ENCODE measurements at places on chromosomes 1 and 21.
A peak's percentile ranks its signal among the peaks of the same experiment; 100 is the strongest.

GRCh38 chr21:46633566-46633965 is 1.9 kb upstream of the PRMT2 start:
- DNase-seq, result no peak

DNA sequence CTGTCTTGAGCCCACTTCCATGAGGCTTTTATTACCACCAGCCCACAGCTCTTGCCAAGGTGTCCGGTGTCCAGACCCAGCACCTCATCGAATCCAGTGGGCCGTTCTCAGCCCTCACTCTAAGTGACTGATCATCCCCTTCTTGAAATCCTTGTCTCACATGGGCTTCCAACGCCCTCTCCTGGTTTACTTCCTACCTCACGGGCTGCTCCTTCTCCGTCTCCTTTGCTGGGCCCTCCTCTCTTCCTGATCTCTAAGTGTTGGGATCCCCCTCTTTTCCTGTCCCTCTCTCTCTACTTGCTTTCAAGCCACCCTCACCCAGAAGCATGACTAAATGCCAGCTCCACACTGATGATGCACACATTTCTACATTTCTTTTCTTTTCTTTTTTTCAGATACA is 9.0 kb upstream of the RHBG start:
- no peak for DNase-seq

GRCh38 chr1:21618561-21619374 is 50.4 kb downstream of the RAP1GAP start:
- no peak for DNase-seq

DNA sequence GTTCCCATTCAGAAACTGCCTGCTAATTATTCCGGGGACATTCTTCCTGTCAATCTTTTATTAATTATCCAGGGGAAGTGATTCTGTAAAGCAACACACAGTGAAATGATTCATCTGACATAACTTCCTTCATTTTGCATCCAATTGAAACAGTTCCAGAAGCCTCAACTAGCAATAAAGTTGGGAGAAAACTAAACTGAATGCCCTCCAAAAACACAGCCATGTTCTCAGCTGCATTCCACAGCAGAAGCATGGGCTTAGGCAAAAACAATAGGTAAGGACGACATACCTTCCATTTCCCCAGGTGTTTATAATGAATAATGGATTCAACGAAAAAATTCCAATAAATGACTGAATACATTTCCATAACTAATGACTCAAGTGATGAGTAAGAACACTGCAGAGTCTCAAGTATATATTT is 36.9 kb upstream of the TARBP1 start:
- peak; percentile 79 for DNase-seq

- DNase-seq, result no peak
Measured at GRCh38 chr1:119204197-119204960, 63.9 kb upstream of the WARS2 start.

- DNase-seq, result no peak
Measured at GRCh38 chr1:160127865-160128523, 12.4 kb downstream of the ATP1A2 start.

GRCh38 chr1:36307601-36308330 is 1.6 kb downstream of the SH3D21 start:
- no peak for DNase-seq

- DNase-seq, result peak; percentile 97
Measured at GRCh38 chr1:108590957-108591356, 31.1 kb downstream of the EEIG2 start.

GRCh38 chr1:201370500-201370899 is 7.0 kb downstream of the TNNT2 start:
- DNase-seq, result no peak

DNA sequence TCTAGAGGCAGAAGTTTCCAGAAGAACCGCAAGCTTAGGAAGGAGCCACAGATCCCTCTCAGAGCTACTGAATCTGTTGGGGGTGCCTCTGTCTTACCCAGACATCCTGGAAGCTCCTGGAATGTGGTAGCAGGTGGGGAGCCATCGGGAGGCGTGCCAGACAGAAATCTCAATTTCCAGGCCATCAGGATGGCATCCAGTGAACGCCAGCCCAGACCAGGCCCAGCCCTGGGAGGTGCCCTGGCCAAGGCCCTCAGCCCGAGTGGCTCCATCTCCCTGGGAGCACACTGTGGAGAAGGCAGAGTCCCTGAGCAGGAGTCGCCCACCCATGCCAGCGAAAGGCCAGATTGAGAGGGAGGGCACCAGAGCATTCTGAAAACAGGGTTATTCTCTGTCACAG is 2.5 kb downstream of the ABCA4 start:
- DNase-seq, result no peak

DNA sequence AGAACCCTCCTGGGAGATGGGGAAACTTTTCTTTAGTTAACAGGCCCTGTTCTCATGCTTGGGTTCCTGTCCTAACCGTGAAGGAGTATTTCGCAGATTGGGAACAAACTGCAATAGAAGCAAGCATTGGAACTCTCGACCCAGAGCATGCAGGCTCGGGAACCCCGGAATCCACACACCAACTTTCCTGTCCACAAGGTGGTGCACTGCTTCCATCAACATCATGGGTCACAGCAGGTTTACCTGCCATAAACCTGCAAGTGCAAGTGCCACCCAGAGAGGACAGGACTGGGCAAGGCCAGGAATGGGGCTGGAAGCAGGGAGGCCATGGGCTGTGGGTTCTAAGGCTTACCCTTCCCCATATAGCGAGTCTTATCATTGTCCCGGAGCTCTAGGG is 6.9 kb downstream of the ENO1 start:
- no peak for DNase-seq

- DNase-seq, result no peak
Measured at GRCh38 chr1:153057375-153057774, at the start of gene SPRR2A. SPRR2A (minus strand) TSS chr1:153057512; CDS start chr1:153056735, 777 bp downstream.

- no peak for DNase-seq
Measured at GRCh38 chr1:53617382-53617781, 121.6 kb downstream of the GLIS1 start.

DNA sequence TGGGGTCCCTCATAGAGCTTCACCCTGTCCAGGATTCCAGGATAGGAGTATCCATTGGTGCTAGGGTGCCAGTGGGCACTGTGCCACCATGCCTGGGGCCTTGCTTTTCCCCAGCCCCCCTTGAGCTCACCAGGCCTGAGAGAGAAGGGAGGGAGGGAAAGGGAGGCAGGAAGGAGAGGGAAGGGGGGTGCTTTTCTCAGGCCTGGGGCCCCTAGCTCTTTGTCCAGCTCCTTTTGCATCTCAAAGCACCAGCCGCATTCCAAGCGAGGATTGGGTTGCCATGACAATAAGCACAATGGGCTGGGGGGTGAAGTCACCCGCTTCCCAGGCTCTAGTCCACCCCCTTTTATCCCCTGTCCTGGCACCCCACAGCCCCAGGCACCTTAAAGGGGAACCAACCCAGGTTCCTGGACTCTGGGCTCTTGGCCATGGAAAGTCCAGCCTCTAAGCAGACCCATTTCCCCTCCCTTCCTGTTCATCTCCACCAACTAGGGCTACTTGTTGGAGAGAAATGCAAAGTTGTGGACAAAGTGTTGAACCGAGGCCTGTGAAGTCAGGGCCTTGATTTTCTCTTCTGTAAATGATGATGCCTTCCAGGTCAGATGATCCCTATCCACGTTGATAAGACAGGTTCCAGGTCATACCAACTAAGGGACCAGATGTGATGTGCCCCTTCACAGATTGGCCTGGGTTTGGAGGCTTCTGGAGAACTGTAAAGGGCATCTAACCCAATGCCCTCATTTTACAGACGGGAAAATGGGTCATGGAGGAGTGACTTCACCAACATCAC is 11.4 kb downstream of the THBS3 start:
- DNase-seq, result no peak

DNA sequence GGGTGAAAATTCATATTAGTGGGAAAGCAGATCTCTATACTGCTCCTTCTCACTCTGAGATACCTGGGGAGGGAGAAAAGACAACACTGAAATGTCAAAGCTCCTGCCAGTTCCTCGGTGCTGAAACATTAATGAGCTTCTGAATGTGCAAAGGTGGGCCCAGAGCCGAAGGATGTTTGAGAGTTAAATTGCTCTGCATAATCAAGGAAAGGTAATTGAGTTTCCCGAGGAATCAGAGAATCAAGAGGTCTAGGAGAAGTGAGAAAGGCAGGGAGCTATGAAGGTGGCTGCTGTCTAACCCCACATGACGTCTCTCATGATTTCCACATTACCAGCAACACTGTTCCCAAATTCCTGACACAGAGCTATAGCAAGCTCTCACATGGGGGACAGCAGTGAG is 346.7 kb downstream of the SMYD3 start:
- no peak for DNase-seq

- no peak for DNase-seq
Measured at GRCh38 chr1:46012236-46012635, 120.2 kb downstream of the PIK3R3 start.

GRCh38 chr1:182170891-182171461 is 109.5 kb upstream of the ZNF648 start:
- no peak for DNase-seq

DNA sequence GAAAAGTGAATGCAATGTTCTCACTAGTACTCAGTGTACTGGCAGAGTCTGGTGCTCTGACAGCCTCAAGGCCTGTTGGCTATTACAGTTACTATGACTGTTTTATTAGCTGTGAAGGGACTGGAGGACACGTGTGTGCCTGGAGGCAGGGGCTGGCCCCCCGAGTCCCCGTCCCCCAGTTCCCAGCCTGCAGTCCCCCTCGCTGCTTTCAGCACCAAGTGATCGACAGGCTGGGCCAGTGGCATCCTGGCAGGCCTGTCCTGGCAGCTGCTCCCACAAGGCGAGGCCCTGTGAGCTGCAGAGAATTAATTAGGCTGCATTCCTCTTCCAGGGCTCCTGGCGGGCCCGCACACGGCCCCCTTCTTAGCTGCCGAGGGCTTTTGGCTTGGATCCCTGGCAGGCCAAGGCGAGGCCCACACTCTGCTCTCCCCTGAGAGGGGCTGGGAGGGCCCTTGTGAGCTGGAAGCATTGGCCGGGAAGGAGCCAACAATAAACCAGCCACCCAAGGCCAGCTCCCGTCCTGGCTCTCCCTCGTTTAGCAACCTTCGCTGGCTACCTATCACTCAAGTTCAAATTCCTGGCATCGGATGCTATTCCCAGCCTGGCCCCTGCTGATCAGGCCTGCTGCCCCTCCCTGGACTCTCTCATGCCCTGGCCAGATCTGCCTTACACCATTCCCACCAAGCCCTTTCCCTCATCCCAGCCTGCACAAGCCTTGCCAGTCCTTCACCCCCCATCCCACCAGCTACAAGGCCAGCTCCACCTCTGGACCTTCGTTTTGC is 9.8 kb downstream of the EDN2 start:
- DNase-seq, result no peak

DNA sequence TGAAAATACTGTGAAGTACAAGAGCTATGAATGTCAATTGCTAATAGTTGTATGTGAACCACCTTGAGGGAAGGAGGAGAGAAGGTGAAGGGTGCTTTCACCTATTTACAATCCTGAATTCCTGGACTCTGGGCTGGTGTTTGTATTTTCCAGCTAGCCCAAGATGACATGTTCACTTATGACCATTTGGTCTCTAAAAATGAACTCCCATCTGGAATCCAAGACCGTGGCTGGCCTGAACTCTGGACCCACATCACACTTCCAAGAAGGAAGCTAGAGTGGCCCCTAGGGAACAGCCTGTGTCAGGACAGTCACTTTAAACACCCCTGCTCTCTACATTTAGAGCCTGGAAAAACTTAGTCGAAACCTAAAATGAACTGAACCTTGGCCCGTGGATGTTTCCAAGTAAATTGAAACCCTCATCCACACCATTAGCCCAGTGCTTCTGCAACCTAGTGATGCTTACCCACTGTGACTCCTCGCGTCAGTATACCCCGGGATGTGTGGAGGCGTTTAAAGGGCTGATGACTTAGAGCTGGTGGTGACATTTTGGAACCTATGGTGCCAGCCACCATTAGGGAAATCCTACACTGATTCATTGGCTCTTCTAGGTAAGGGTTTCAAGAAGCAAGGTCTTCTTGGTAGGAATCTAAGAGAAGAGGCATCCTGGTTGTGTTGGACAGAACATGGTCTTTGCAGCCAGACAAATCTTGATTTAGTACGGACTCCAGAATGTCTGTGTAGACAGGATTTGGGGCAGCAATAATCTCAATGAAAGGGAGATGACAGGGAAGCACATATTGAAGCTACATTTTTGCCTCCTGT is 171.5 kb upstream of the IRF2BP2 start:
- no peak for DNase-seq

GRCh38 chr1:212232090-212232489 is 53.1 kb upstream of the PPP2R5A start:
- no peak for DNase-seq

DNA sequence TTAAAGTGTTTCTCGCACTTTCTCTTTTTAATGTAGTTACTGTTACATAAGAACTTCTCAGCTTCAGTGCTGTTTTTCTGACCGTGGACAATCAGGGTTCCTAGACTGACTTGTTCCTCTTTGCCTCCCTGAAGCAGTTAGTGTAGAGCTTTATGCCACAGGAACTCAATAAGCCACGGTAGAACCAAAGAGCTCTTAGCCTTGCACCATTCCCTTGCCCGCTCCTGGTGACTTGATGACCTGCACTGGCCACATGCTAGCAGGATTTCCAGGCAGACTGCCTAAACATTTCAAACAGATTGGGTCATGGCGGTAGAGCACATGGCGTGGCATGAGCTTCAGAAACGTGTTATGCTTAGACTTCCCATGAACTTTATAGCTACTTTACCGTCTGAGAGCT is 18.8 kb upstream of the FASLG start:
- no peak for DNase-seq

- DNase-seq, result peak; percentile 40
Measured at GRCh38 chr1:20376880-20377494, 86.3 kb downstream of the VWA5B1 start.

DNA sequence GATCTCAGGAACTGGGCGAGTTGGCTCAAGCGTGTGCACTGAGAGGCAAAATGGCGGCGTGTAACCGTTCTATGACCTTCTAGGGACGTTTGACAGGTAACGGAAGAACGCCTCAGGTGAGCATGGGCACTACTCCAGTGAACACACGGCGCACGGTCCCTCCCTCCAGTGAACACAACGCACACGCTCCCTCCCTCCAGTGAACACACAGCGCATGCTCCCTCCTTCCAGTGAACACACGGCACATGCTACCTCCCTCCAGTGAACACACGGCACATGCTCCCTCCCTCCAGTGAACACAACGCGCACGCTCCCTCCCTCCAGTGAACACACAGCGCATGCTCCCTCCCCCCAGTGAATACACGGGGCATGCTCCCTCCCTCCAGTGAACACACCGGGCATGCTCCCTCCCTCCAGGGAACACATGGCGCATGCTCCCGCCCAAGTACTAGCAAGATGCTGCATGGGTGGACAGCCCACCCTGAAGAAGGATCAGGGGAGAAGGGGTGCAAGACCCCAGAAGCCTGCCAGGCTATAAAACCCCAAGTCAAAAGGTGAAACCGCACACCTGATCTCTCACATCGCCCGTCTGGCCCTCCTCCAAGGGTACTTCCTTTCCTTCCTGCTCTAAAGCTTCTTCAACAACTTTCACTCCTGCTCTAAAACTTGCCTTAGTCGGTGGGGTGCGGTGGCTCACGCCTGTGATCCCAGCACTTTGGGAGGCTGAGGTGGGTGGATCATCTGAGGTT is 3.5 kb downstream of the C1orf159 start:
- no peak for DNase-seq

GRCh38 chr1:168081373-168082007 is 55.2 kb downstream of the GPR161 start:
- DNase-seq, result peak; percentile 79

GRCh38 chr1:1627829-1628753 is 3.9 kb upstream of the MMP23B start:
- no peak for DNase-seq

All from kidney capillary endothelial cell (primary cell).